Midbrain (tissue), 1 donor: ENCODE measurements at places on chromosomes 1 and 21.

GRCh38 chr1:246157516-246157915, 349.6 kb downstream of the SMYD3 start:
- DNase-seq = no peak

- no peak for DNase-seq
Observed at GRCh38 chr1:94142022-94142421, 21.1 kb upstream of the ABCA4 start.

DNA sequence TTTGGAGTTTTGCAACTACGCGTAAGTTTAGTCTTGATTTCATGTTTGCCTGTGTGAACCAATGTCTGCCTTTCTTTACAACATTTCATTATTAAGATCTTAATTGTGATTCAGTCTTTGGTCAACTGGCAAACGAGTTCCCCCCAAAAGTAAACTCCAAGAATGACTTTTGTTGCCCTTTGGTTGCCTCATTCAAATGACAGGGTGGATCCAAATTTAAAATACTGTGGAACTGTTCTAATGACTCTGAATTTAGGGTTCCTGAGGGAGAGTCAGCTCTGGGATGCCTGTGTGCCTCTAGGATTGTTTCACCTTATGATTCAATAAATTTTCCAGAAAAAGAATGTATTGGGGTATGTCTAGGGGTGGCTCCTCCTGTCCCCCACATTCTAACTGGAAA, 105.3 kb downstream of the KCNN3 start:
- DNase-seq = no peak

DNA sequence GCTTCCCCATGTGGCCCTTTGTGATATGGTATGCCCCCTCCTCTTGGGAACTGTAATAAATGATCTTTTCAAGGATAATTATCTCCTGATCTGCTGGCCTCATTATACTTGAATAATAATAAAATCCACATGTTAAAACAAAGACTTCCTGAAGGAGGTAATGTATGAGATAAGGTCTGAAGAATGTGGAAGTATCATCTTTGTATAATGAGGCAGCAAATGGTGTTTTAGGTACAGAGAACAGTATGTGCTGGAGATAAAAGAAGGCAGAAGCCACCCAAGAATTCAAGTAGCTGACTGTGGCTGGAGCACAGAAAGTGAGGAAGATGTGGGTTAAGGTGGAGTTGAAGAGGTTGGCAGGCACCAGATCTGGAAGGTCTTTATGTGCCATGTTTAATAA, 12.8 kb upstream of the COG2 start:
- no peak for DNase-seq

GRCh38 chr1:30872033-30872947, 36.3 kb downstream of the SDC3 start:
- DNase-seq = no peak

GRCh38 chr1:154607106-154607608, 829 bp downstream of the ADAR start:
- peak; percentile 36 for DNase-seq

GRCh38 chr1:228279011-228279721, 71.3 kb downstream of the OBSCN start:
- DNase-seq = no peak

GRCh38 chr1:150089846-150090520, 22.4 kb downstream of the VPS45 start:
- DNase-seq = no peak

- no peak for DNase-seq
Observed at GRCh38 chr21:34504595-34504994, 7.4 kb downstream of the KCNE1 start.

GRCh38 chr1:114314098-114314497, 160.4 kb upstream of the SYT6 start:
- no peak for DNase-seq

DNA sequence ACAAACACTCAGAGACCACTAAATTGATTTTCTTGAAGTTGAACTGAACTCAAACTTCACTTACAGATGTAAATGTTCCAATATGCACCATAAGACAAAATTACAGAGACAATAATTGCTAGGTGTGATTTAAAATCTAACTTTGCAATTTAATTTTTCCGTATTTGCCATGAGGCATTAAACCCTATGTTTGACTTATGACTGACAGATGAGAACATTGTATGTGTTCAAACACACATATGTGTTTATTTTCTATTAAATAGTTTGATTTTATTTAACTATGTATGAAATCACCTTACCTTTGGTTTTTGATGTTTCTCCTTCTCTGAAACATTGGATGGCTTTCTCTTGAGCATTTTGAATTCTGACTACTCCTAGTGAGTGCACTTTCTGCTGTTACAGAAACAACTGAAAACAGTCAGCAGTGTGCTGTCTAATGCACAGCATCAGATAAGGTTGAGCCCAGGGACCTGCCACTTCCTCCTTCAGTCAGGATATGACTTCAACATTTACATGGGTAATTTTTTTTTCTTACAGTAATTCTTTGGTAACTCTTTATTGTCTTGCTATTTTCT, at the start of gene SAMSN1:
Gene SAMSN1, minus strand, starts transcription at position 410 of the 575 bp plus-strand sequence. Its CDS starts 54 bp downstream, at position 356.
- DNase-seq = peak; percentile 20

GRCh38 chr1:41689139-41689538, 204.7 kb upstream of the EDN2 start:
- no peak for DNase-seq

GRCh38 chr1:15834406-15835204, 12.9 kb upstream of the SPEN start:
- DNase-seq = peak; percentile 89

DNA sequence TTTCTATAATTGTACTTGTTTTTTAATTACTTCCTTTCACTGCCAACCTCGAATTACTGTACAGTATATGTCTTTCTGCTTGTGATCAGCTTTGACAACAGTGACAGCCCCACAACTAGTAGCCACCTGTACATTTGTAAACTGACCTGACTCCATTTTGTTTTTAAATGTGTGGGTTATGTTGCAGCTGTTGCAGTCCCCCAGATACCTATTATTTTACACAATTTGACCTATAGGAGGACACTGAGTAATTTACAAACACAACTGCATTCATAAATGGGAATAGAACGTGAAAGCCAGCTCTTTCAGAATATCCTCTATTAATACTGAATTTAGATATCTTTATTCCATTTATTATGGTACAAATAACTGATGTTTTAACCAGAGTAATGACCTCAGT, 2.5 kb upstream of the VAMP3 start:
- DNase-seq = no peak

- no peak for DNase-seq
Observed at GRCh38 chr21:33936301-33937038, 20.9 kb upstream of the ATP5PO start.

DNA sequence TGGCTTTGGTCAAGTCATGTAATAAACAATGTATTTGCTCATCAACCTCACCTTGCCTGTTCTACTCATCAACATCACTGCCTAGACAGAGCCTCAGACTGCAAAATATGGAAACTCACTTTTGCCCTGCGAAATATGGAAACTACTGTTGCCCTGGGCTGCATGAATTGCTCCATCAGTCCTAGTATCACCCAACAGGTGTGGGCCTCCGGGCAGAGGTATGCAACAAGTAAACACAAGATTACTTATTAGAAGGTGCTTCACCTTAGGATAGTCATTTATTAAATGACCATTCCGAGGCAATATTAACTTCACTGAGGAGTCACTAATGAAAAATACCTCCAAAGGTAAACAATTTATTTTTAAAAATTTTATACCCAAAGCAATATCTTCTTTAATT, 286.7 kb downstream of the BACH1 start:
- DNase-seq = no peak

DNA sequence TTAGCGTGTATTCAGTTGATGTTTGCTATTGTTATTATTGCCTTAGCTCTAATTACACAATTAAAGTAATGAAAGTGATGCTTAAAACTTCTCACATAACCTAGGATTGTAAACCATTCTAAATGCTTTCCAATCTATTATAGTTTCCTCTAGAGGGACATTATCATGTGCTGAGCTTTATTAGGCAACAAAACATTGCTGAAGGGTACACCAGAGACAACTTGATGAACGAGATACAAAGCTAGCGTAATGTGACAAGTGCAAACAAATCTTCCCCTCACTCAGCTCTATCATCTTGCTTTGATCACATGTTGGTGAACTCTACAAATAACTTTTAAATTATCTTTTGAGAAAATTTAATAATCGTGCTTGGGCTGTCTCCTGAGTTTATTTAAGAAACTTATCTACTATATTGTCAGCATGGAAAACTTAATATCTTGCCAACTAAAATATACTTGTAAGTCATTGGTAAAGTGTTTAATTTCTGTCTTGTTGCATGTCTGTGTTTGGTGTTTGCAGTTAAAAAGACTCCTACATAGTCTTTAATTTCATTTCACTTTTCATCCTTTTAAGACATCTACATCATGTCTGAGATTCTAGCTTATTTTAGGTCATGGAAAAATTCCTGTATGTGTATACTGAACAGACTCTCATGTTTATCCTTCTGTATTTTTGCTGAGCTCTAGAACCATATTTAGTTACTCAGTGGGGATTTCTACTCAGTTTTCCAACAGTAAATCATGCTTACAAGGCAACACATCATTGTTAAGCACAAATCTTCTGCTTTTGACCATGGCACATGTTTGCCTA, 104.2 kb upstream of the ADAMTS5 start:
- DNase-seq = no peak

DNA sequence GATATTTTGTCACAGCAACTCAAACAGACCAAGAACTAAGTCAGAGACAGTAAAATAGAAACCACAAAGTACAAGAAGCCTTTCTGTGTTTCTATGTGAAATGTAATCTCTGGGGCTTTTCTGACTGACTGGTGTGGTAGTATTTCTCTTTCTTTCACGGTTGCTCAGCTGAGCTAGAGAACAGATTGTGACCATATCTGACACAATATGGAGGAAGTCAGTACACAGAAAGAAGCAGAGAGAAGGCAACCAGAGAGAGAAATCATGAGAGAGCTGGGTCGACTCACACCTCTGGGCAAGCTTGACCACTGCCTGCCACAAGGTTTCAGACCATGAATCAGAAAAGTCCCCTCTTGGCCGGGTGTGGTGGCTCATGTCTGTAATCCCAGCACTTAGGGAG, 208.9 kb upstream of the GREM2 start:
- DNase-seq = no peak

- DNase-seq = no peak
Observed at GRCh38 chr1:154256686-154257085, 15.7 kb upstream of the HAX1 start.

DNA sequence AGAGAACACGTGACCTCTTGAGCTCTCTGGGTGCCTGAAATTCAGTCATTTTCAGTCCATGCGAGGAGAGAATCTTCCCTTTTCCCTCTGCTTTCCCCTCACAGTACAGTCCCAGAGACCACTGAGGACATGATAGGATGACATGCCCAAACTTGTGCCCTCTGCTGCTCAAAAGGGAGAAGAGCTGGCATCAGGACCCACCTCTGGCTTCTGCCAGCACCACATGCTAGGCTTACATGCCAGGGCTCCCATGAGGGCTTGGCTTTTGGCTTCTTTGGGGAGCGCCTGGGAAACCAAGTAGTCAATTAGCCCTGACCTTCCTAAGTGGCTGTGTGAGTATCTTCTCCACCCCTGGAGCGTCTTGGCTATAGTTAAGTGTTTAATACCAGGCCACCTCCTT, 13.8 kb upstream of the KCNQ4 start:
- no peak for DNase-seq

- no peak for DNase-seq
Observed at GRCh38 chr1:183126528-183126927, 59.5 kb upstream of the LAMC2 start.

DNA sequence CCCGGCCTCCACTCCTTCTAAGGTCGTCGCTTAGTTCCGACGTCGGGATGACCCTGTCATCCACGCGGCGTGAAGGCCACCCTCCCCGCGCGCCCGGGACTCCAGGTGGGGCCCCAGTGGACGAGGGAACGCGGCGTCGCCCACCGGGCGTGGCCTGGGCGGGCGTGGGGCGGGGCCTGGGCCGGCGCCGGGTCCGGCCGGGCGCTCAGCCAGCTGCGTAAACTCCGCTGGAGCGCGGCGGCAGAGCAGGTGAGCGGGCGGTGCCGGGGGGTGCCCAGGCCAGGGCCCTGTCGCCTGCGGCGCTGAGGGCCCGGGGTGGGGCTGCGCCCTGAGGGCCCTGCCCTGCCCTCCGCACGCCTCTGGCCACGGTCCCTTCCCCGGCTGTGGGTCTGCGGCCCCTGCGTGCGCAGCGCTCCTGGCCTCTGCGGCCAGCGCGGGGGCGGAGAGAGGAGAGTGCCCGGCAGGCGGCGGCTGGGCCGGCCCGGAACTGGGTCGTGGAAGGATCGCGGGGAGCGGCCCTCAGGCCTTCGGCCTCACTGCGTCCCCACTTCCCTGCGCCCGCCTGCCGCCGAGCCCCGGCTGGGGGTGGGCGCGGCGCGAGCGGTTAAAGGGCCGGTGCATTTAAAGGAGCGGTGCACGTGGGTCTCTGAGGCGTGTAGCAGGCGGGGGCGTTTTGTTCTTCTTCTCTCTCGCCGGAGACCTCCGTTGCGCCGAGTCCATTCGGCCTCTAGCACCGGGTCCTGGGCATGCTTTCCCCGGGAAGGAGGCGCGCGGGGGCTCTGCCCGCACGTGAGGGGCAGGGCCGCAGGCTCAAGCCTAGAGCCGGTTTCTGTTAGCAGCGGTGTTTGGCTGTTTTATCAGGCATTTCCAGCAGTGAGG, at the start of gene PSEN2:
Gene PSEN2, plus strand, starts transcription at position 216 of the 879 bp plus-strand sequence. CDS start 11,292 bp downstream, outside the sequence.
- peak; percentile 61 for DNase-seq

DNA sequence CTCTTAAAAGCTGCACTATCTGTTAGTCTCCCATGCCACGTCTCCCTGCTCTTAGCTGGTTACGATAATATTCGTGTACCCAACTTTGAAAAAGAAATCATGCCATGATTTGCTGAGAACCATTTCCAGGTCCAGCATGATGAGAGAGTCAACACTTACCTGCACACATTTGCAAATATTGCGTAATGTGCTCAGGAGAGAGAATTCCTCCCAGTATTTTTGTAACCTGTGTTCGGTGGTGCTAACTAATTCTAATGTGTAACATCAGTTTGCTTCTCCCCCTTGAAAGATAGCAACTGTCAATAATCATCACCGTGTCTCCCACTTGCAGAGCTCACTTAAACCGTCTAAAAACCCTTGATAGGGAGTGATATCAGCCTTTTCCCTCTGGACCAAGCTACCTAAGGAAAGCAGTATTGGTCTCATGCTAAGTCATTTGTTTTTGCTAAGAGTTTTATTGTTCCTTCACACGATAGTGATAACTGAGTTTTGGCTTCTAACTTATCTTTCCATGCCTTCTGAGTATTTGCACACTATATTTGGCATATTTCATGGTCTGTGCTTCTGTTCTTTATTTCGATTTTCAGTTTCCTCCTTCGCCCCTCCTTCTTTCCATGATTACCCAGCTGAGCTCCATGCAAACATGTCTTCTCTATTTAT, 61.1 kb upstream of the IRF2BP2 start:
- no peak for DNase-seq

DNA sequence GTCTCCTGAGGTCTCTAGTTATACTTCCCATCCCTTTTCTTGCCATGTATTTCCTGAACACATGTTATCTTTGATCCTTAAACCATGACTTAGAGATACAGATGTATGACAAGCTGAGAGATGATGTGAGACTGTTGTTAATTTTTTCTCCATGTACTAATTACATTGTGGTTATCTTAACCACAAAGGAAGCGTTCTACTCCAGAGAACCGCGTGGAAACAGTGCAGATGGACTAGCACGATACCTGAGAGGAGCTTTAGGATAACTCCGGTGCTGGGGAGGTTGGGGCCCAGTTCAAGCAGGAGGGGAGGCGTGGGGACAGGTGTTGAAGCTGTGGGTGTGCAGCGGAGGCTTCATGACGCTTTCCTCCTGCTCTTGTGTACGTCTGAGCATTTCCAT, 17.5 kb downstream of the PDE9A start:
- DNase-seq = no peak
